Stimulated activated CD4-positive, alpha-beta T cell treated with anti-CD3 and anti-CD28 coated beads, Interleukin-12 subunit alpha, Interleukin-12 subunit beta, amount 100 ng/mL, for 24 hours (primary cell): ENCODE measurements at places on chromosomes 13 and 19.

DNA sequence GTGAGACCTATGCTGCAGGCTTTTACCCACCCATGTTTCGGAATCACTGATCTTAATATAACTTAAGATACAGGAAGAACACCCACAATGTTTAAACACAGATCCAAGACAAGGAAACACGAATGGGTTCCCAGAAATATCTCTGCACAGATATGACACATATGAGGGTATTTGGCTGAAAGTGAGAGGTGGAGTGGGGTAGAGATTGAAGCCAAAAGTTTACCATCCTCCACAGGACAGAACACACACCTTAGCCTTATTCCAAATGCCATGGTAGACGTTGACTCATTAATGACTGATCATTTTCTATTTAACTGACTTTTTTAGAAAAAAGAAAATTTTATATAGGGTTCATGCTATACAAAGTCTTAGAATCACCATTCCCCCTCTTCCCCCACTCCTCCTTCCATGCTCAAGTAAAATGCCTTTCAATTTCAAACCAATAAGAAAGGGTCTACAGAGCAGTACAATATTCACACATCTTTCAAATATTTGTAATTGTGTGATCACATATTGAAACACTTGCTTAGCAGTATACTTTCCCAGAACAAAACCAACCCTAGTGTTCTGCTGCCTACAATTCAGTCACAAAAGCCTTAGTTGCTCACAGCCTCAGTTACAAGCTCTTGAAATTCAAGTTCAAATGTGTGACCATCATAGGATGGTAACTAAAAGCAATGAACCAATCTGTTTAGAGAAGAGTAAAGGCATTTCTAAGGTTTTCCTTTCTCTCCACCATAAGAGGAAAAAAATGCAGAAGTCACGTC lies 11.8 kb upstream of the DOCK9 start:
- DNase-seq: no peak

- DNase-seq: no peak
These were observed 1.3 kb downstream of the RPS9 start for GRCh38 chr19:54201980-54202379.

DNA sequence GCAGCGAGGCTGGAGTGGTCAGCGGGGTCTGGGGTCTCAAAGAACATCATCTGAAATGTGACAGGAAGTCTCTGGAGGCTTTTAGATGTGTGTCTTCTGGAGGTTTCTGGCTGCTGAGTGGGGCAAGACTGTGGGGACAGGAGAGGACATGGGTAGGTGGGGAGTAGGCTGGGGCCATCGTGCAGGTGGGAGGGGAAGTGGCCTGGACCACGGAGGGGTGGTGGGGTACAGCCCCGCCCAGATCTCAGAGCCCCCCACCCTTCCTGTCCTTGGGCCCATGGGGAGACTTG lies 6.2 kb downstream of the AP1M1 start:
- no peak for DNase-seq

- DNase-seq: no peak
These were observed 32.7 kb downstream of the MBNL2 start for GRCh38 chr13:97254816-97255215.

DNA sequence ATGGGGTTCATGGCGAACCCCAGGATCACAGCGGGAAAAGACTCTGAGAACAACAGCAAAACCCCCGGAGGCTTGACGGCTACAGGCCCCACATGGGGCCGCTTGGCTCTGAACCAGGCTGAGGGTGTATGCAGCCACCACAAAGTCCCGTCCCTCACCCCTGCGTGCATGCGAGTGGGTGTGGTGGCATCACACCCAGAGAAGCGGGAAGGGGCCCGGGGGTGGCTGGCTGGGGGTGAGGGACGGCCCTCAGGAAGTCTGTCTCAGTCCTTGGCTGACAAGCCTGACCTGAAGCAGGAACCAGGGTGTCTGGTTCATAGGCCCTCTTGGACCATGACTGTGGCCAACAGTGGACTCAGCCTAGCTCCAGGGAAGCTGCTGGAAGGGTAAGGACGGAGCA lies 34.2 kb downstream of the CEBPG start:
- no peak for DNase-seq
